ENCODE measurements at places on chromosomes 6 and 20.

DNA sequence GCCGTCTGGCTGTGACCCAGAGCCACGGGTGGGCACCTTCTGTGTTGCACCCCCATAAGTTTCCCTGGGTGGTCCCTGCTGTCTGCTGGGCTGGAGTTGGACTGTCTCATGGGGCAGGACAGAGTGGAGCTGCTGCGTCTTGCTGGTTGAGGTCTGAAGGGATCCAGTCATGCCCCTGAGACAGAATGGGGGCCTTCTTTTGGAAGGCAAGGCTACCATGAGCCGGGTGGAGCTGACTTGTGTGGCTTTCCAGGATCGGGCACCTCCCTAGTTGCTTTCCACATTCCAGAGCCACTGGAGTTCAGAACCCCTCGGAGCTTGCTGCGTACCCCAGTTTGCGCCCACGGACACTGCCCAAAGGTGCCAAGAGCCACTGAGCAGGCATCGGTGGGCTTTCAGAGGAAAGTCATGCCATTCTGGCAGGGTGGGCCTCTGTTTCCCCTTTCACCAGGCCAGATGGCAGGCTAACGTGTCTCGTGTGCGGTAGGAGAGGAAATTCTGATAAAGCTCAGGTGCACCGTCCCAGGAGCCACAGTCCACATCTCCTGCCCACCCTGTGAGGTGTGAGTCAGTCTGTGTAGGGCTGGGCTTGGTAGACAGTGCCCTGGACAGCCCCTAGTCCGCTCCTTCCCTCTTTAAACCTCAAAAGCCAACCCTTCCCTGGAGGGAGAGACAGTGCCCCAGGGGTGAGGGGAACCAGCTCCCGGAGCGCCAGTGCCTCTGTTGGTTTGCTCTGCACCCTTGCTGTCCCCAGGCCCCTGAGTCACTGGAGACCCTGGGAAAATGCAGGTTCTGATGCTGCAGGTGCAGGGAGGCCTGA, 125.3 kb downstream of the SYCP2 start:
- DNase-seq: no peak

GRCh38 chr20:63062188-63063140, 55.7 kb upstream of the BHLHE23 start:
- no peak for DNase-seq

DNA sequence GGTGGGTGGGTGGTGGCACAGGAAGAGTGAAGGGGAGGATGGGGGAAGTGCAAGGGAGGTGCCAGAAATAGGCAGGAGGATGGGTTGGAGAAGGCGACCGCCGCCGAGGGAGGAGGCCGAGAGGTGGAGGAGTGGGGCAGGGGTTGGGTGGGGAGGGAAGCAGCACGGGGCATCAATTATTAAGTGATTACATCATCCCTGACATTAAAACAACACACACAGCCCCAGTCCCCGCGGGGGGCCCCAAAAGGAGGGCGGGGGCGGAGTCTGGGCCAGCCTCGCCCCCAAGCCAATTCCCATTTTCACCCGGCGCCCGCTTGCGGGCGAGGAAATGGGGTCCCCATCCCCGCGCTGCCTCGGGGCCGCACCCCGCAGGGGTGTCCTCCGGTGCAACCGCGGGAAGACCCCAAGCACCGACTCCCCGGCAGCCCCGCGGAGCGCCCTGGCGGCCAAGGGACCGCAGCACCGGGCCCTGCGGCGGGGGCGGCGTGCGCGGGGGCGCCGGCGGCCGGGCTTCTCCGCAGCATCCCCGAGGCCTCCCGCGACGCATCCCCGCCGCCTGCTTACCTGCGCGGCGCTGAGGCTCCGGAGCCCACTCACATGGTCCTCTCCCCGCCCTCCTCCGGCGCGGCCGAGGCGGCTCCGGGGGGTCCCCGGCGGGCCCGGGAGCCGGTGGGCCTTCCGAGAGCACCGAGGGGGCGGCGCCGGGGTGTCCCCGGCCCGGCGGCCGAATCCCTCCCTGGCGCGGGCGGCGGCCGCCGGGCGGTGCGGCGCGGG, 663 bp downstream of the FYN start:
- DNase-seq: peak; percentile 47

- no peak for DNase-seq
Observed at GRCh38 chr20:53269380-53269779, 297.2 kb downstream of the TSHZ2 start.

DNA sequence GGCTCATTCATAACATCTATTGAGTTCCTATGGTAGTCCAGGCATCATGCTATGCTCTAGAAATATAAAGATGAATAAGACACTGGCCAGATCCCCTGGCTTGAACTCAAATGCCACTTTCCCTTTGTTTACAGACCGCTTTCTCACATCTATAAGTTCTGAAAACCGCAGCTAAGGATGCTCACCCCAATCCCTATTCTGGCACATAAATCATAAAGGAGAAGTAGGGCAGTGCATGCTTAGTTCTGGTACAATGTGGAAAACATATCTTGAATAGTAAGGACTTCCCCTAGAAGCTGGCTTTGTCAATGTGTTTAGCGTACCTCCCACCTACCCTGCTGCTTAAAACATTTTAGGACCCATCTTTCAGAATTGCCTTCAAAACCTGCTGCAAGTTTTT, 26.4 kb downstream of the MRS2 start:
- no peak for DNase-seq

DNA sequence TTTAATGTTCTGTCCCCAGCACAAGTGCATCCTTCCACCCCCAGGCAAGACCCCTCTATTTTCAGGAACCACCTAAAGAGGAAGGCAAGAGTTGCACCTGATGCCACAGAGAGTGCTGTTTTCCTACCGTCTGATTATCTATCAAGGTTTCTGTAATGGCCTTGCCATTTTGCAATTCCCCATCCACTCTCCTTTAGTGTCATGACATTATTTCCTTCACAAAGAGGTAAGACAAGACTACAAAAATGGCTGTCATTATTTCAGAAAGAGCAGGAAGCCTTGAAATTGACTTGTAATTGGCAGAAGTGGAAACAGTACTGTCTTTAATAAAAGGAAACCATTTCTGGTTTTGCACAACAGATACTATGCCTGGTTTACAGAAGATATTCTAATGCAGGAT, 426.7 kb downstream of the PTPRT start:
- DNase-seq: no peak

GRCh38 chr20:53034899-53035298, 62.7 kb downstream of the TSHZ2 start:
- no peak for DNase-seq

GRCh38 chr20:31474758-31475427, at the start of the genes DEFB124 and REM1:
Gene DEFB124, minus strand, starts transcription at chr20:31475127. Its CDS starts 2,114 bp downstream, at chr20:31473013.
Gene REM1, plus strand, starts transcription at chr20:31475288. Its CDS starts 1,158 bp downstream, at chr20:31476446.
- peak; percentile 19 for DNase-seq

DNA sequence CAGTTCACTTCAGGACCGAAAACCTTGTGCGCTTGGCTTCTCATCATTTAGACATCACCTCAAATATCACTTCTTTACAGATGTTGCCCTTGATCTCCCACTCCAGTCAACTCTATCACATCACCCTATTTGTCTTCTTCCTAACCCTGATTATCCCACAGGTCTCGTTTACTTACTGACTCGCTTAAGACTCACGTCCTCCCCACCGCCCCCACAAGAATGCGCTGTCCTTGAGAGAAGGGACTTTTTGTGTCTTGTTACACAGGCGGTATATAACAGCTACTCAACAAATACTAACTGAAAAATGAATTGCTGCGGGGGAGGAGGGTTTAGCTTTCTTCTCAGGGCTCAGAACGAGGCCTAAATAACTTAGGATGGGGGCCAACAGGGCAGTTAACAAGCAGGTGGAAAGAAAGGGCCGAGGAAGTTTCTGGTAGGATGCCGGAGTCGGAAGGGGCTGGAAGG, 527 bp downstream of the TOMM34 start:
- DNase-seq: peak; percentile 67

DNA sequence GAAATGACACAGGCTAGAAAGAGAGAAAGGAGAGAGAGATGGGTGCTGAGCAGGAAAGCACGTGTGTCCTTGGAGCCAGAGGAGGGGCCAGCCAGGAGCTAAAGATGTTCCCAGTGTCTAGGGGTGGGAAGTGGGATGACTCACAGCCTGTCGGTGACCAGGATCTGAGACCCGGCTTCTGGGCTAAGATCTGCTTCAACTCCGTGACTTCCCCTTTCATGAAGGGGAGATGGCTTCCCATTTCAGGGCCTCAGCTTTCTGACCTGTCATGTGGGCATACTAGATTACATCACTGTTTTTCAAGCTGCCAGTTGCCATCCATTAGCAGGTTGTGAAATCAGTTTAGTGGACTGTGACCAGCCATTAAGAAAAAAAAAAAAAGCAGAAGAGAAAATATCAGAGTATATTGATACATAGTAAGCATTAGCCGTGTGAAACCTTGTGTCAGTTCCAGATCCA, 5.4 kb downstream of the TGM3 start:
- peak; percentile 78 for DNase-seq

DNA sequence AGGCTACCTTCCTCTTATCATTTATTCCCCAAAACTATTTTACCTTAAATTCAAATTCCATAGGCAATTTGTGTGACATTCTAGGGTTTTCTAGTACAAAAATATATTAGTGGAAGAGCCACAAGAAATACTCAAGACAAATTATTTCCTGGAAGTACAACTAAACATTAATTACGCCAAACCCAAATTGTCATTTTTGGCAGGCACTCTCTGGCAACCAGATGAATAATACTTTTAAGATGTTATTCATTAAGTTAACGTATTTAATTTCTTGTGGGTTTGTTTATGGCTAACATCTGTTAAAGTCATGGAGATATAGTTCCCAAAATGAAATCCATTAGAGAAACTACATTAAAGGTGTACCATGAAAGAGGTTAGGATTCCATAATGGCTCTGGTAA, 40.5 kb downstream of the HMGN3 start:
- no peak for DNase-seq

GRCh38 chr6:155630085-155630484, 174.4 kb upstream of the NOX3 start:
- DNase-seq: no peak

DNA sequence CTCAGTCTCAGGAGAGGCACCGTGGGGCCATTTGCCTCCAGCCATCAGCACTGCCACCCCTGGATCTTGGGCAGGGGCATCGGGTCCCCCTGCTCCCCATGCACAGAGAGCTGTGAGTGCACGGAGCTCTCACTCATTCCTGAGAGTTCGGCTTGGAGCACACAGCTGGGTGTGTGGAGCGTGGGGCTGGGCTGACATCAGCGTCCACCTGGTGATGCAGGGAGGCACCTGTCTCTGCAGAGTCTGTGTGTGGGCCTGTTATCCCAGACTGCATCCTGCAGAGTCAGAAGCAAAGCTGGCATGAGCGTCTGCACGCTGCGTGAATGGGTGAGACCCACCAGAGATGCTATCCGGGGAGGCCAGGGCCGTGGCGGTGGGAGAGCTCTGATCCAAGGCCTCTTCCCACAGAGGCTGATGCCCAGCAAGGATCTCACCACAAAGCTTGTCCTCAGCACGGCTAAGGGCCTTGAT, 248.8 kb upstream of the AFDN start:
- no peak for DNase-seq

DNA sequence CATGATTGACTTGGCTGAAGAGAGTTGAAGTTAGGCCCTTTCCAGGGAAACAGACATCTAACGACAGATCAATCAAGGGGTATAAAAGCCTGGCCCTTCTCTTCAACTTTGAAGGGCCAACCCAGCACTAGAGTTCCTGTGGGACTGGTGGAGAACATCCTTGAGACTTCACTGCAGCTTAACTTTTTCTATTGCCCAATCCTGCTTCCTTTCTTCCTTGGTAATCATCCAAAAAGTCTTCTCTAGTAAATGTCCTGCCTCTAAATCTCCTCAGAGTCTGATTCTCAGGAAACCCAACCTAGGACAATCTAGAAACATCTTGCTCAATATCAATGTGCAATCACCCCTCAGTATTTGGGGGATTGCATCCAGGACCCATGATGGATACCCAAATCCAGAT, 1.9 kb downstream of the MKKS start:
- DNase-seq: no peak

DNA sequence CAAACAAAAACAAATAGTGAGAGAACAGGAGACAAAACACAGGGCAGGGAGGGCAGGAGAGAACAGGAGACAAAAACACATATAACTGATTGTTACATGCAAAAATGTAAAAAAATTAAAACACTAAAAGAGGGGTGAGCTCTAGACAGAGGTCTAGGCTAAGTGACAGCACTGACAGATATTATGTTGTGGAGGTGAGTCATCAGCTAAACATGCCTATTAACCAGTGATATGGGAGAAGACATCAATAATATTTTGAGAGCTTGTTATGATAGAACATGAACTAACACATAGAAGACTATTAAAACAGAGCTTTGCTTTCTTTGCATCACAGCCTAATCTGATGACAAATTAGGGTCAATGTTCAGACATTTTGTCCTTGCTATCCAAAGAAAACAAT, 972.7 kb downstream of the PRIM2 start:
- no peak for DNase-seq

- no peak for DNase-seq
Observed at GRCh38 chr20:48604426-48604825, 223.4 kb downstream of the PREX1 start.

DNA sequence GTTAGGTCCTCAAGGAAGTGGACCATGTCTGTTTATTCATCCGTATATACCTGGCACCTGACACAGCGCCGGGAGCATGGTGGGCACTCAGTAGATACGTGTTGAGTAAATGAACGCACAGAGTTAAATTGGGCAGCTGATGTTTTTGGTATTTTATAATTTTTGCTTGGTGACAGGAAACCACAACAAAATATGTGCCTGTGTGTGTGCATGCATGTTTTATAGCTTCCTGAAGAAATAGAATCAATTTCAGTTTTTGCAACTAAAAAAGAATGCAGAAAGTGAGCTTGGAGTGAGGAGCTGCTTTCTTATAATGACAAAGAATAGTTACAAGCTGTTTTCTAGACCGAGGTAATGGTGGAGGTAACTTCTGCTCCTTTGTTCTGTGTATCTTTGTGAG, 91.4 kb downstream of the PLCB4 start:
- no peak for DNase-seq

- DNase-seq: peak; percentile 76
Observed at GRCh38 chr6:15062516-15063252, 183.2 kb upstream of the JARID2 start.

GRCh38 chr6:147546501-147547368, 38.2 kb downstream of the SAMD5 start:
- no peak for DNase-seq

GRCh38 chr20:11112832-11113231, 439.0 kb upstream of the JAG1 start:
- DNase-seq: no peak

GRCh38 chr20:2178318-2179232, 76.9 kb downstream of the STK35 start:
- peak; percentile 39 for DNase-seq

DNA sequence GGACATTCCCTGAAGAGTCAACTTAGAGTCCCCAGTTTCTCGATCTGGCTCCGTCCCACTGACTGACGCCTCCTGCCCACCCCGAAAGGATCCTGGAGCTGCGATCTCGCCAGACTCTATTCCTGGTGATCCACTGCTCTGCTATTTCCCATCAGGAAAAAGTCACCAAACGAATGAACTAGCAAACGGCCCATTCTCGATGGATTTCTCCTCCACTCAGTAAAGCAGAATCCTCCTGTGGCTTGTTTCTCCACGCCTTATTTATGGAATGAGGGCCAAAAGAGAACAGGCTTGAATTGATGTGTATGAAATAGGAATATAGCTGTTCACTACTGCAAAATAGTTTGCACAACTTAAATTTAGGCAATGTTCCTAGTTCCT, 5.4 kb downstream of the NKX2-4 start:
- no peak for DNase-seq
